ENCODE measurements at places on chromosomes 1 and 21.
A peak's percentile ranks its signal among the peaks of the same experiment; 100 is the strongest.

GRCh38 chr1:150066838-150067183 is 765 bp upstream of the VPS45 start:
- peak; percentile 52 for DNase-seq

- DNase-seq, result no peak
Measured at GRCh38 chr1:201788296-201788695, 40.7 kb upstream of the IPO9 start.

DNA sequence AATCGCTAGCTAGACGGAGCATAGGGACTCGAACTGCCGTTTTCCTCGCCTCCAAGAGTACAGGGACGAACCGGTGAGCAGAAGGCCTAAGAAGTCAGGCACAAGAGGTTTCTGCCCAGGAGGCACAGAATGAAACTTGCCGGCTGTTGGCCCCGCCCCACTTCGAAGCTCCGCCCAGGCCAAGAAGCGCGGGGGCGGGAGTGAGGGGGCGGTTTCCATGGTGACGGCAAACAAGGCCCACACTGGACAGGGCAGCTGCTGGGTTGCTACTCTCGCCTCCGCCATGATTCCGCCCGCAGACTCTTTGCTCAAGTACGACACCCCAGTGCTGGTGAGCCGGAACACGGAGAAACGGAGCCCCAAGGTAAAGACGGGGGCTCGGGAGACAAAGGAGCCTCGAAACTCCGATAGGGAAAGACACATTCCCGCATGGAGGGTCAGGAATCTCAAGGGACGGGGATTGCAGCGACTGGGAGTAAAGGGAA is at the start of gene DNALI1:
Gene DNALI1 (plus strand): TSS at position 229 of the 485 bp plus-strand sequence. CDS start 55 bp downstream, at position 284.
- DNase-seq, result peak; percentile 33

GRCh38 chr1:187018291-187018690 is 189.5 kb downstream of the PLA2G4A start:
- no peak for DNase-seq

- no peak for DNase-seq
Measured at GRCh38 chr1:17470021-17470799, 30.7 kb upstream of the RCC2 start.

DNA sequence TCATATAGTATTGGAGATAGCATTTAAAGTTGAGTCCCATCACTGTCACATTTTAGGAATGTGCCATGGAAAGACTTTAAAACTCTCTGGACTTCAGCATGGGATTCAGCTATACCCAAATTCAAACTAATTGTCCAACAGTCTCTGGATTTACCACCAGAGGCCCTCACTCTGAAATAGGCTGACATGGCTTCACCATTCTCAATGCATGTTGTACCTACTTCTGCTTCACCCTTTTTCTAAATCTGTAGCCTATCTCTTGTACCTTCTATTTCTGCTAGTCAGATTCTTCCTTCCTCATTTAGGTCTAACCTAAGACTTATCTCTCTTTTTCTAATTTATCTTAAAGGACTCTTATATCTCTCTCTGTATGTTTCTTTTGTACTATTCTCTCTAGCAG is 512.7 kb upstream of the ZRANB2 start:
- DNase-seq, result no peak

GRCh38 chr1:230191855-230192254 is 124.8 kb downstream of the GALNT2 start:
- DNase-seq, result no peak

- DNase-seq, result no peak
Measured at GRCh38 chr1:157961805-157962762, 31.4 kb upstream of the KIRREL1 start.

- DNase-seq, result no peak
Measured at GRCh38 chr1:227673441-227673840, 61.7 kb downstream of the JMJD4 start.

DNA sequence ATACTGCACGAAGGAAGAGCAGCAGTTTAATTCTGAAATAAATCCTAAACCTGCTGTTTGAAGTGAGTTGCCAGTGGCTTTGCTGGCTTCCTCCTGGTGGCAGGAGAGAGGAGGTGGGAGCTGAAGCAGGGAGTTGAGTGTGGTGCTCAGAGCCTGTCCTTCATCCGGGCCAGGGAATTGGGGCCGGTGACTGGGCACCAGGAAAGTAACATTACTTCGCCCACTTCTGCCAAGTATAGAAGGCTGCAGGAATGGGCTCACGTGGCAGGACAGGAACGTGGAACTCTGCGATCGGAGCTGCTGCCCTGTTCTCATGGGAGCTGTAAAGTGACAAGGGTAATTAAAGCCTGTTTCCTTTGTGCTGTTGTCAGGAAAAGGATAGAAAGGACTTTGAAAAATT is 8.7 kb downstream of the TOR3A start:
- no peak for DNase-seq

GRCh38 chr1:80594013-80594412 is 1206.7 kb upstream of the ADGRL2 start:
- no peak for DNase-seq

- no peak for DNase-seq
Measured at GRCh38 chr1:10105484-10105883, 72.7 kb downstream of the UBE4B start.

- no peak for DNase-seq
Measured at GRCh38 chr1:8578132-8578877, 239.1 kb downstream of the RERE start.

GRCh38 chr1:169604781-169605560 is 18.7 kb upstream of the F5 start:
- no peak for DNase-seq

GRCh38 chr1:202964791-202965410 is 2.2 kb downstream of the CYB5R1 start:
- no peak for DNase-seq

DNA sequence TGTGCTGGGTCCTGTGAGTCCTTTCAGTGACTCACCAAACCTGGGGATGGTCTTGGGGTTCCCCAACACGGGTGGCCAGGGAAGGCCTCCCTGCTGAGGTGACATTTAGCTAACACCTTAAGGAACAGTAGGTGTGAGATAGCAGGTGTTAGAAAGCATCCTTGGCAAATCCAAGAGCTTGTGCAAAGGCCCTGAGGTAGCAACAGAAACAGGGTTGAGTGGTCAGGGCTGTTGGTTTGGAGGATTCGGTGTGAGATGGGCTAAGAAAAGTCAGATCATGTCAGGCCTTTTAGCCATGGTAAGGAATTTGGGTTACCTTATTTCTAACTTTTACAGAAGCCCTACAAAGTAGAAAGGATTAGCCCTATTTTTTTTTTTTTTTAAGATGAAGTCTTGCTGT is 343.0 kb downstream of the CAMTA1 start:
- DNase-seq, result no peak

GRCh38 chr1:201183753-201184152 is 6.9 kb upstream of the IGFN1 start:
- DNase-seq, result no peak

DNA sequence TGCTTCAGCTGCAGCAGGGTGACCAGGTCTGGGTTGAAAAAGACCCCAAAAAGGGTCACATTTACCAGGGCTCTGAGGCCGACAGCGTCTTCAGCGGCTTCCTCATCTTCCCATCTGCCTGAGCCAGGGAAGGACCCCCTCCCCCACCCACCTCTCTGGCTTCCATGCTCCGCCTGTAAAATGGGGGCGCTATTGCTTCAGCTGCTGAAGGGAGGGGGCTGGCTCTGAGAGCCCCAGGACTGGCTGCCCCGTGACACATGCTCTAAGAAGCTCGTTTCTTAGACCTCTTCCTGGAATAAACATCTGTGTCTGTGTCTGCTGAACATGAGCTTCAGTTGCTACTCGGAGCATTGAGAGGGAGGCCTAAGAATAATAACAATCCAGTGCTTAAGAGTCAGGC is 2.9 kb downstream of the C1QA start:
- DNase-seq, result no peak

GRCh38 chr21:38905752-38906151 is 100.0 kb downstream of the ETS2 start:
- DNase-seq, result no peak

GRCh38 chr1:203934027-203934426 is 72.6 kb downstream of the SNRPE start:
- DNase-seq, result no peak

GRCh38 chr1:174712541-174712940 is 264.8 kb downstream of the GPR52 start:
- no peak for DNase-seq

GRCh38 chr1:53567851-53568250 is 108.7 kb downstream of the DMRTB1 start:
- no peak for DNase-seq

GRCh38 chr1:203795441-203796235 is at the start of the genes ZBED6 and ZC3H11A:
TSS of gene ZBED6 (plus strand) at chr1:203795623. CDS start at chr1:203797523, 1,900 bp downstream.
TSS of gene ZC3H11A (plus strand) at chr1:203795623. CDS start at chr1:203817071, 21,448 bp downstream.
- peak; percentile 81 for DNase-seq

DNA sequence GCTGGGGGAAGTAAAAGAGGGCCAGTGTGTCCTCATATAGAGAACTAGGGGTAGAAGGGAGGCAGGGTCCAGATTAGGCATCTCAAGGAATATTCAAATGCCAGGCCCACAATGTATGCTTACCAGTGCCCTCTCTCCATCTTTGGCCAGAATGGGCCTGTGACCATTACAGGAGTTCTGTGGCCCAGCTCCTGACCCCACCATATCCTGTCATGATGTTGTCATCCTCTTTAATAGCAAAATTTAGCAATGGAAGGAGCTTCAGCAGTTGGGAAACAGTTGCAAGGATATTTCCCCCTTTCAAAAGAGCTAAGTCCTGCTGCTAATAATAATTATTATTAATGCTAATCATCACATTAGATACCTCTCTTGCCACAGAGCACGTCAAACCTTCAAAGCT is 49.3 kb upstream of the JUN start:
- no peak for DNase-seq

DNA sequence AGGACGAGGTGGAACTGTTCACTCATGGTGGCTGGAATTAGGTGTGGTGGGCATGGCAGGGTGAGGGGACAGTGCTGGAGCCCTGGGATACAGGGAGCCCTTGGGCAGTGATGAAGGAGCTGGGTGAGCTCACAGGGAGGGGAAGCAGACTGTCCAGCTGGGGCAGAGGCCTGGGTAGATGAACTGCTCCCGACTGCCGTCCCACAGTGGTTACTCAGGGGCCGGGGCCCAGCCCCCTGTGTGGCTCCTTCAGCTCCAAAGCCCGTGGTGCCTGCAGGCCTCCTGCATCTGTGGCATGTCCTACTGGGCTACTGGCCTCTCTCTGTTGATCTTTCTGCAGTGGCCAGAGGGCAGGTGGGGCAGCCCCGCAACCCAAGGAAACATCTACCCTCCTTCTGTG is 661.1 kb downstream of the NPHP4 start:
- DNase-seq, result no peak

DNA sequence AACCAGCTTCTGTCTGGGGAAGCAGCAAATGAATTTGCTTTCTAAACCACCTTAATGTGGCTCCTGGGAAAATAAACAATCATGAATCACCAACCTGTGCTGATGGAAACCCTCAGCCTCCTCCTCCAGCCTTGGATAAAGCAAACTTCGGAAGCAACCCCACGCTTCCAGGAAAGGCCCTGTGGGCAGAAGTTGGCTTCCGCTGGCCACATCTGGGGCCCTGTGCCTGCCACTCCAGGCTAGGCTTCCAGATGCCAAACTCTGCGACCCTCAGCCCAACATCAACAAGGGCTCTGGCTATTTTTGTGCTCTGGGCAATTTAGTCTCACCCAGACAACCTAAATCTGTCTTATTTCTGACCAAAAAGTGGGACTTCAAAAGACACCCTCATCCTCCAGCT is 6.2 kb upstream of the OXCT2 start:
- no peak for DNase-seq

DNA sequence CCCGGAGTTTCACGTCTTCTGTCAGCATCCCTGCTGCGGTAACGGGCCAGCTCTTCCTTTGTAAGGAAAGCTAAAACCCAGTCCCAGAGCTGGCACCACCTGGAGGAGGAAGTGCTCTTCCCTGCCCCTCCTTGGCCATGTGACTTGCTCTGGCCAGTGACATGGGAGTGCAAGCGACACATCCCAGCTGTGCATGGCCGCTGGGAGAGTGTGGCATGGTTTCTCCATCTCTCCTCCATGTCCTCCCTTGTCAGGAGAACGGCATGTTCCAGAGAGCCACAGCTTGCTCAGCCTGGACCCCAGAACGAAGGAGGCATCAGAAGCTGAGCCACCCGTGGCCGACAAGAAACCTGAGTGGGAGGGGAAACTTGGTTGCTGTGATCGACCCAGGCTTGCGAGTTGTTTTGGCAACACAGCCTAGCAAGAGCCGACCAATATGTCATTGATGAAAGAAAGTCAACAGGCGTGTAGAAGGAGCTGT is 2.7 kb upstream of the PRXL2B start:
- no peak for DNase-seq

DNA sequence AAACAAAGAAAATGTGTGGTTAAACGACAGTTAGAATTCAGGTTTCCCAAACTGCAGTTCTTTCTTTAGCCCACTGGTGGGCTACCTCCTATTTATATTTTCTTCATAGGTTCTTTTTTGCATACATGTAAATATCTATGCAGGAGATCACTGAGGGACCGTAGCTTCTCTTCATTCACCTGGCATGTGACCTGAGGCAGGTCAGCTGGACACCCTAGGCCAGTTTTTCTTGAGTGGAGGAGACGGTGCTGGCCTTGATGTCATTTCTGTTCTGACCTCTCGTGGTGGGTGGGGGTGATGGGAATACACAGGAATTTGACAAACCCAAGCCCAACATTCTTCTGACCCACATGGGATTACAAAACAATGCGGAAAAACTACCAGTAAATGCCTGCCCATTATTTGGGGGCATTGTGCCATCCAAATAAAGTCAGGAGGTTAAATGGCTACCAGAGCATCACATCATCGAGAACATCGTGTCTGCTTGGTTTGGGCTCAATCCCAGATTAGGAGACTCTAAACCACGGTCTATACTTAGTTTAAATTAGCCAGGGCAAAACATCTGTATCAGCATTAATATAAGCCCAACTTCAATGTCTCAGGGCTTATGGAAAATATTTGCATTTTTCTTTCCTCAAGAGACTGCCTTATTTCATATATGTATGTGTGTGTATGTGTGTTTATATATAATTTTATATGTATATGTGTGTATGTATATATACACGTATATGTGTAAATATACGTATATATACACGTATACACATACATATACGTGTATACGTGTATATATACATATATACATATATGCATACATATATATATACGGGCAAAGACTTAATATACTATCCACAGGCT is 7.4 kb upstream of the IRF2BP2 start:
- no peak for DNase-seq

DNA sequence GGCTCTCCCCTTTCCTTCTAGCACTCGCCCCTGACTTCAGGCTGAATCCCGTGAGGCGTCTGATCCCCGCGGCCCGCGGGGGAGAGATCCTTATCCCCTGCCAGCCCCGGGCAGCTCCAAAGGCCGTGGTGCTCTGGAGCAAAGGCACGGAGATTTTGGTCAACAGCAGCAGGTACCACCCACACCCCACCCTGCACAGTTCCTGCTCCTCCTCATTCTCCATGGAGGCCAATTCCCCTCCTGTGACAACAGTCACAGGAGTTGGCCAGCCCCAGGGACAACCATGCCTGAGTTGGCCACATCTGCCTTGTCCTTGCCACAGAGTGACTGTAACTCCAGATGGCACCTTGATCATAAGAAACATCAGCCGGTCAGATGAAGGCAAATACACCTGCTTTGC is 20.0 kb downstream of the TMEM81 start:
- DNase-seq, result no peak

- no peak for DNase-seq
Measured at GRCh38 chr21:38804789-38805327, 871 bp upstream of the ETS2 start.
